ENCODE measurements at places on chromosomes 2 and 18. TPM values are rescaled to one million over a fixed set of nuclear protein-coding genes. Genes with fewer than 3 reads are reported as not detected.

Gene FARSB
- 16.4 TPM for polyA plus RNA-seq

Gene BCL2L11
- 0.80 TPM for polyA plus RNA-seq

Gene SERPINB13
- polyA plus RNA-seq, result not detected

Gene GREB1L
- 2.7 TPM for polyA plus RNA-seq

Gene RBKS
- 2.2 TPM for polyA plus RNA-seq

- no peak for DNase-seq
These were observed 179.0 kb downstream of the FAM210A start for GRCh38 chr18:13547347-13547746.

- DNase-seq, result no peak
These were observed 978.5 kb upstream of the LRRTM1 start for GRCh38 chr2:81283081-81283480.

- no peak for DNase-seq
These were observed 76.0 kb downstream of the CEP192 start for GRCh38 chr18:13067124-13067523.

DNA sequence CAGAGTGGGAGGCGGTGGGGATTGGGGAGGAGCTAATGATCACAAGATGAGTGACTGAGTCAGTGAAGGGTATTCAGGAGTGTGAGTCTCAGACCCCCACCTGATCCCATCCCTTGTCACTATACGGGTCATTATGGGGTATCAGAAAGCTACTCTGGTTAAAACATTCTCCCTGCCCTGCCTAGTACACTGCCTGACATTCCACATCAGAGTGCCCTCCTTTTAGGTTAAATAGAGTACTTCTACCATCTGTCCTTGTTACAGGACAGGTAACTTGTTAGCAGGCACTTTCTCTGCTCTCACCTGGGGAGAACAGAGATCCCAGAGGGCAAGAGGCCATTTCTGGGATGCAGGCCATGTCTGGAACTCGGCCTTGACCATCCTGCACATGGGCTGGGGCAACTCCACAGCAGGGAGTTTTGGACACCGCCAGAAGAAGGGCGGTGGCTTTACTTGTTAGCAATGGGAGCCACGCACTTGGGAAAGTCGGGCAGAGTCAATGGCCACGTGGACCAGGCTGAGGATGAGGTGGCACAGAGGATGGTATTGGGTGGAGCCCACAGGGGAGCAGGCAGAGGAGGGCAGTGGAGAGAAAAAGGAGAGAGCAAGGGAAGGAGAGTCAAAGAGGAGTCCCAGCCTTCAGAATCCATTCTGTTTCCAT lies 98.5 kb downstream of the CELF4 start:
- DNase-seq, result no peak

DNA sequence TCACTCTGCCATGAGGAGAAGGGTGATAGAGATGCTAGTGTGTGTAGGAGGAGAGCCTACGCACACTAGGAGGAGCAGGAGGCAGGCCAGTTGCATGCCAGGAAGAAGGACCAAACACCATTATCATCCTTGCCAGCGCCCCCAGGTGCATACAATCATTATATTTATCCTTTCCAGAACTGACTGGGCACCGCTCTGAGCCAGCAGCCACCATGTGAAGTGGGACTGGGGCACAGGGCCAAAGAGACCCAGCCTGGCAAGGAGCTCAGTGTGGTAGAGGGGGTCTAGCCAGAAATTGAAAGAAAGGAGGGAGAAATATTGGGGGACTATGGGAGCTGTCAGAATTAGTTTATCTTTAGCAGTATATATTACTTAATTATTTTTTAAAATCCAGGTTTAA lies 8.3 kb upstream of the GPR148 start:
- no peak for DNase-seq

- no peak for DNase-seq
These were observed 984.5 kb upstream of the CDH2 start for GRCh38 chr18:29161429-29161828.

DNA sequence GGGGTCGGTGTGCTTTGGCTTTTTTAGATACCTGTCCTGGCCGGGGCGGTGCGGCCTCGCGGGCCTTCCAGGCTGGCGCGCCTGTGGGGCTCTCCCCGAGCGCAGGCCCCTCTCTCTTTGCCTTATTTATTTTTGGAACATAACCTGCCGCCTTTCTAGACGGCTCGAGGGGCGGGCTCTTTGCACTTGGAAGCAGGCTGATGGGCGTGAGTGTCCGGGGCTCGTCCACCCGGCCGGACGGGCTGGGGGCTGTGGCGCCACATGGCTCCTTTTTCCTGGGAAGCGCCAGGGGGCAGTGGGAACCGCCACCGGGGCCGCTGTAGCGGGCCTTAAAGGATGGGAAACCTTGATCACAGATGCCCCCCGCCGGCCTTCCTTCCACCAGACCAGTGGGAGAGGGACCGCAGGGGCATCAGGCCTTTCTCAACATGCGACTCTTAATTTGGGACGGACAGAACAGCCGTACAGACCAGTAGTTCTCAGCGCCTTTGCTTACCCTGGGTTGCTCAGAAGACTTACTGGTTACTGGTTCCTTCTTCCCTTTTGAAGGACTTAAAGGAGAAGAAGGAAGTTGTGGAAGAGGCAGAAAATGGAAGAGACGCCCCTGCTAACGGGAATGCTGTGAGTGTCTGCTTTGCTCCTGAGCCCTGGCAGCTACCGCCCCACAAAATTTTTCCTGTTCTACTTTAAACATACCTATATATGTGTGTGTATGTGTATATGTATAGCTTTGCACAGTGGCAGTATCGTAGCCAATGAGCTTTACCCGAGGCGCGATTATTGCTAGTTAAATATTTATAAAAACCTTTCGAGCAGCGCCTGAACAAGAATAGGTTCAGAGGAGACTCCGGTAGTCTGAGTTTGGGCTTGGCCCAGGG lies 2.7 kb downstream of the PTMA start:
- no peak for DNase-seq

- DNase-seq, result no peak
These were observed 97.0 kb downstream of the CTIF start for GRCh38 chr18:48635806-48636205.

GRCh38 chr2:46943881-46944798 lies 28.5 kb upstream of the MCFD2 start:
- no peak for DNase-seq

DNA sequence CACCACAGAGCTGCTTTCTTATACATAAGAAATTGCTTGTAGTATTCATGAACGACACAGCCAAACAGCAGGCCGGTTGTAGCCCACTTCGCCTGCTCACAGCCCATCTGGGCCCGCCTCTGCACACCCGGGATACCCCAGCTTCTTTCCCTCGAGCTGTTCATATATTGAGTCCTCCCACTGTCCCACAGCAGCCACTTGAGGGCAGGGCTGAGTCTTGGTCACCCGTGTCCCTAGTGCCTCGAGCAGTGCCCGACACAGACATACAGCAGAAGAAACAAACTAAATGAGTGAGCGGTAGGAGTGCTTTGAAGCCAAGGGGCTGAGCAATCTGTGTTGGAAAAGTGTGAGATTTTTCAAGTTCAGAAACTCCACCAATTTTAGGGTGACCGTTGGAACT lies 251.4 kb downstream of the KLHL29 start:
- DNase-seq, result no peak

GRCh38 chr2:109066501-109066900 lies 62.5 kb upstream of the SH3RF3 start:
- DNase-seq, result no peak

Gene SLC16A14
- 1.0 TPM for polyA plus RNA-seq

- peak; percentile 52 for DNase-seq
These were observed 111.9 kb upstream of the MAPRE2 start for GRCh38 chr18:34929336-34929780.

- DNase-seq, result no peak
These were observed 676.4 kb upstream of the CHAC2 start for GRCh38 chr2:53091183-53091582.

GRCh38 chr2:182597570-182598295 lies 118.3 kb upstream of the DNAJC10 start:
- DNase-seq, result no peak

- DNase-seq, result no peak
These were observed 14.5 kb downstream of the SLC40A1 start for GRCh38 chr2:189566046-189566445.

DNA sequence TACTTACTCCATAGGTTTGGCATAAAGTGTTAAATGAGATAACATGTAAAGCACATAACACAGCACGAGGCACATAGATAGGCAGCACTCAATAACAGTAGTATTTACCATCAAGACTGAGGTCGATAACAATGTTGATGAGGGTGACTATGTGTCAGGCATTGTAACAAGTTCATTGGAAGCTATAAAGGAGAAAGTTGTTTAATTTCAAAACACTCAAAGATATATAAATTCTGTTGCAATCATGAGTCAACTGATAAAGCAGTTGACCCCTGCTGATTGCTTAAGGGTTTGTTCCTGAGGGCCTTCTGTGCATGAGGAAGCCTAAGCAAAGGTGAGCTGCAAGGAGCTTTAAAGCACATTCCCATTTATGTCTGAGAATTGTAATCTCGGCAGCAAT lies 760.5 kb downstream of the SATB2 start:
- no peak for DNase-seq

Gene PELI1
- 2.0 TPM for polyA plus RNA-seq

DNA sequence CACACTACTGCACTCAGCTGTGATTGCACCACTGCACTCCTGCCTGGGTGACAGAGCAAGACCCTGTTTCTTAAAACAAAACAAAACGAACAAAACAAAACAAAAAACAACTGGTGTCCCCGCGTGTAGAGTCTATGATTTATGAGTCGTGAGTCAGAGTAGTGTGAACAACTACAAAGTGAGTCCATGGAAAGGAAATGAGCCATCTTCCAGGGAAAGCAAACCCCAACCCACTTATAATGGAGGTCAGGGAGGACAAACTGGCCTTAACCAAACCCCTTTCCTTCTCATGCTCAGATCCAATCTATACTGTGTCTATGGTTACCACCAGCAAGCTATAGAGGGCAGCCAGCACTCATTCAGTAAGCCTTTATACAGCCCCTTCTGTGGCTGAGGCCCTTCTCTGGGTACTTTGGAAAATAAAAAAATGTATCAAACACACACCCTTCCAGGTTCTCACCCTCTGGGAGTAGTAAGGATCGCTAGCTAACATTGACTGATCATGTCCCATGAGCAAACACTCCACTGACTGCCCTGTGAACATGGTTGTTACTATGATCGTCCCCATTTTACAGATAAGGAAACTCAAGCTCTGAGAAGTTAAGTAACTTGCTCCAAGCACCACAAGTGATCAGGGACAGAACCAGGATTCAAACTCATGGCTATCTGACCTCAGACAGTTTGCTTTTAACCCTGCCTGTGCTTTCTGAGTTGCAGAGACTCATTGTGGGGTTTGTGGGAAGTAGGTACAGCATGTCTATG lies 24.7 kb upstream of the COLEC12 start:
- peak; percentile 41 for DNase-seq

Gene ACMSD
- polyA plus RNA-seq, result not detected

GRCh38 chr18:69172046-69172445 lies 228.6 kb upstream of the DOK6 start:
- DNase-seq, result no peak

GRCh38 chr2:197378086-197378485 lies 56.7 kb downstream of the SF3B1 start:
- no peak for DNase-seq

DNA sequence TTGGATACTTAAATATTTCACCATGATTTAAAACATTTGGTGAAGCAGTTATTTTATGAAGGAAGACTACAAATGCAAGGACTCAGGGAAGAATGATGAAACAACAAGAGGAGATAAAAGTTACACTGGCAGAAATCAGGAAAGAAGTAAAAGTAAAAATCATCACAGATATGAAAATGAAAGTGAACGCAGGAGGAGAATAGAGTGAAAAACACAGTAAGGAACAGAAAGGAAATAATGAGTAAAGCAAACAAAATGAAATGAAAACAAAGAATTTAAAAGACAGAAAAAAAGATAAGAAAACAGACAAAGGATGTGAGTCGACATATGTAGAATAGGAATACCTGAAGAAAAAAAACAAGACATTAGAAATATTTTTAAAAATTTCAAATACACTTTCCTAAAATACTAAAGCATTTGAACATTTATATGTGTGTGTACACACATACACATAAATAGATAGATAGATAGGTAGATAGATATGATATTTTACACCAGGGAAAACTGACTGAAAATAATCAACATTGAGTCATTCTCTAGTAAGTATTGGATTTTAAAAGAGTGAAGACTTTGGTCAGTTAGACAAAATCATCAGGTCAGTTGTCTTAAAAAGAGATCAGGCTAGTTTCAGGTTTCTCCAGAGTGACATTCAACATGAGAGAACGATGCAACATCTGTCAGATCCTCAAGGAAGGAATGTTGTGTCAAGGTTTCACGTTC lies 12.1 kb upstream of the KDSR start:
- no peak for DNase-seq

Gene TMEM214
- polyA plus RNA-seq, result 235 TPM

Gene MALL
- polyA plus RNA-seq, result 2.4 TPM

DNA sequence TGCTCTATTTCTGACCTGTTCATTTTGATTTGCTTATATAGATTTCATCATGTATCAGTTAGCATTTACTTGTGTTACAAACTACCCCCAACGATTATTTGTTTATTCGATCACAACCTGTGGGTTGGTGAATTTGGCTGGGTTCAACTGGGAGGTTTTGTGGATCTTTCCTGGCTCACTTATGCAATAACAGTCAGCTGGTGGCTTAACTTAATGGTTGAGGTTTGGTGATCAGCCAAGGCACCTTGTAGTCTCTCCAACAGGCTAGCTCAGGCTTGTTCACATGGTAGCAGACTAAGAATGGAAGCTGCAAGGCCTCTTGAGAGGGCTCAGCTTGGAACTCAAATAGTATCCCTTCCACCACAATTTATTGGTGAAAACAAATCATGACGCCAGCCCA lies 5.4 kb upstream of the PUM2 start:
- DNase-seq, result no peak

DNA sequence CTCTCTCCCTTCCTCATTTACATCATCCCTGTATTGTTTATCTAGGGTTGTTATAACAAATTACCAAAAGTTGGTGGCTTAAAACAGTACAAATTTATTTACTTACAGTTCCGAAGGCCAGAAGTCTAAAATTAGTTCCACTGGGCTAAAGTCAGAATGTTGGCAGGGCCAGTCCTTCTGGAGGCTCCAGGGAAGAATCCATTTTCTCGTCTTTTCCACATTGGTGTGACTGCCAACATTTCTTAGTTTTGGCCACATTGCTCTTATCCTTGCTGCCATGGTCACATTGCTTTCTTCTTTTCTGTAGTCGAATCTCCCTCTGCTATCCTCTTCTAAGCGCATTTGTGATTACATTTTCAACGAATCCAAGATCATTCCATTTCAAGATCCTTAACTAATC lies 34.7 kb downstream of the ICOS start:
- no peak for DNase-seq

DNA sequence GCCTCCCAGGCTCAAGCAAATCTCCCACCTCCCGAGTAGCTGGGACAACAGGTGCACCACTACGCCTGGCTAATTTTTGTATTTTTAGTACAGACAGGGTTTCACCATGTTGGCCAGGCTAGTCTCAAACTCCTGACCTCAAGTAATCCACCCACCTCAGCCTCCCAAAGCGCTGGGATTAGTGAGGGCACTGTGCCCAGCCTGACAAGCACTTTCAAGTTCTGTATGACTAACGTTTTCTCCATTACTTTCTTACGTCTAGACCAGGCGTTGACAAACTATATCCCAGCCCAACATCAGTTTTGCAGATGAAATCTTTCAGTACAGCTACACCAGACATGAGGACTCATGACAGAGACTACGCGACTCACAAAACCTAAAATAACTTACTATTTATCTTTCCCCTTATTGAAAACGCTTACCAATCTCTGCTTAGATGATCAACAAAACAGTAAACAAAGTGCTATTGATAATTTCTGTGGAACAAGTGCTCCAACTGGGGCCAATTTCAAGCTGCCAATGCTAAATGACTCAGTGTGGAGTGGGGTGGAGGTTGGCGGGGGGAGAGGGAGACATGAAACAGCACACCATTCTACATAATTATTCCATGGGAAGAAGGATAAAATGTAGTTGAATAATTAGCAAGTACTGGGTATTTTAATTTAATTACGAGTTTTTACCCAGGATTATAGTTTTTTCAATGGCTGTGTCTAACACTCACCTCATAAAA lies 59.1 kb downstream of the SAP130 start:
- no peak for DNase-seq
